CD14-positive monocyte (primary cell): ENCODE measurements at places on chromosomes 16 and 17. TPM values are rescaled to one million over a fixed set of nuclear protein-coding genes. Genes with fewer than 3 reads are reported as not detected.

DNA sequence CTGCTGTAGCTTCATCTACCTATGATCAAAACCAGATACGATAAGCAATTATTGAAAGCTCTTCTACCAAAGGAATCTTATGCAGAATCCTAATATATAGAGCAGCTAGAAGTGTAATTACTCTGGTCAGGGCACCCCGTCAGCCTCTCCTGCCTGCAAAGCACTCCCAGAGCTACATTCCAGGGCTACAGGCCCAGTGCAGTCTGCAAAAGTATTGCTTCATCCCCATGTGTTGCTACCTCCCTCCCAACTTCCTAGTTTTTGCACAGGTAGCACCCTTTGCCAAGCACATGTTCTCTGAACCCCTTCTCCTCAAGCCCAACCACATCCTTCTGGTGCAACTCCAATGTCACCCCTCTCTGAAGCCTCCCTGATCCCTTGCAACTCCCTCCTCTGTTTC lies 7.0 kb downstream of the CES5A start:
- no peaks in the 10 kb centered on the region for H3K27me3 ChIP-seq
- no peak overlapping the region for H3K4me3 ChIP-seq
- no peak for DNase-seq
- H3K4me1 ChIP-seq: no peaks in the 10 kb centered on the region
- no peak overlapping the region for H3K27ac ChIP-seq
- H3K36me3 ChIP-seq: no peaks in the 10 kb centered on the region

- no peak overlapping the region for H3K4me3 ChIP-seq
- no peak for DNase-seq
- no peaks in the 10 kb centered on the region for H3K27me3 ChIP-seq
- H3K27ac ChIP-seq: no peak overlapping the region
Observed at GRCh38 chr16:64455275-64455674, 666.6 kb downstream of the CDH11 start.

DNA sequence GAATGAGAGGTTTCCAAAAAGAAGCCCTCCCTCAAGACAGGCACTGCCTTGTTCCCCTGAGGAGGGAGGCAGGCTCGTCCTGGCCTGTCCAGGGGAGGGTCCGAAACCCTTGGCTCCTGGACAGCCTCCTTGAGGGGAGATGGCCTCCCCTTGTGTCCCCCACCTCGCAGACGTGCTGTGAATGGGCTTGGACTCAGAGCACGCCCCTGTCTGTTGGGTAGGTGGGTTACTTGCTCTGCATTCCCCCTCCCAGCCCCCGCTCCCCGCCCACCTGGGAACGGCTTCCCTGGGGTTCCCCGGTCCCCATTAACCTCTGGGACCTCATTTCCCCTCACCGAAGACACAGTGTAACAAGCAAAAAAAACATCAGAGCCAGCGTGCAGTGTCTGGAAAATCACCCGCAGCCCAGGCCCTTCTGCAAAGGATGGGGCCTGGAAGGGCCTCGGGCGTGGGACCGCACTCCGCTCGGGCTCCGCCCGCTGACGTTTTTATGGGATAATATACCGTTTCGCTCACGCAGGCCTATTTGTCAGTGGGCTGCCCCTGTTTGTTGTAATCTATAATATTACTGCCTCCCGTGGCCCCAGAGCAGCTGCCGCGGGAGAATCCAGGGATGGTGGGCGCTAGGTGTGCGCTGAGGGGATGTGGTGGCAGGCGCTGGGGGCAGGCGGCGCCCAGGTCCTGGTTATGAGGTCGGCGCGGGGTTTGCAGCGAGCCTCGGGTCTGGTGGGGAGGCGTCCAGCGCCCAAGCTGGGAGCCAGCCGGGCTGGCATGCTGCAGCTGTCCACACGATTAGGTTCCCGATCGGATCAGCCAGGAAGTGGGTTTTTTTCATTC lies 11.1 kb downstream of the BAHCC1 start:
- H3K4me3 ChIP-seq: no peak overlapping the region
- no peak for DNase-seq
- H3K27ac ChIP-seq: no peak overlapping the region
- H3K27me3 ChIP-seq: no peaks in the 10 kb centered on the region
- peaks cover 4% of the 10 kb centered on the region for H3K36me3 ChIP-seq

- DNase-seq: no peak
- no peaks in the 10 kb centered on the region for H3K27me3 ChIP-seq
- H3K4me1 ChIP-seq: peaks cover 63% of the 10 kb centered on the region
Observed at GRCh38 chr17:57870283-57870635, 20.4 kb upstream of the MRPS23 start.

DNA sequence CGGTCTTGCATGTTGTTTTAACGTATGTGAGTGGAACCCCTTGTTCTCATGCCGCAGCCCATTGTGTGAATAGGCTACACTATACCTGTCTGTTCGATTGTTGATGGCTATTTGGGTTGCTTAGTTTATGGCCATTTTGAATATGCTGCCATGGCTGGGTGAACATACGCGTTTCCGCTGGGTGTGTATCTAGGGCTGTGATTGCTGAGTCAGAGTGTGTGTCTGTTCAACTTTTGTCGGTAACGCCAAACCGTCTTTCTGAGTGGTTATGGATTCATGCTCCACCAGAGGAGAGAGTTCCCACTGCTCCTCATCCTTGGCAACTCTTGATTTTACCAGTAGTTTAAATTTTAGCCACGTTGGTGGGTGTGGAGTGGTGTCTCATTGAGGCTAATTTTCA lies 77.0 kb downstream of the METRNL start:
- no peaks in the 10 kb centered on the region for H3K27me3 ChIP-seq
- peaks cover 39% of the 10 kb centered on the region for H3K4me1 ChIP-seq
- H3K4me3 ChIP-seq: no peak overlapping the region
- no peaks in the 10 kb centered on the region for H3K36me3 ChIP-seq
- no peak overlapping the region for H3K27ac ChIP-seq
- no peak for DNase-seq

DNA sequence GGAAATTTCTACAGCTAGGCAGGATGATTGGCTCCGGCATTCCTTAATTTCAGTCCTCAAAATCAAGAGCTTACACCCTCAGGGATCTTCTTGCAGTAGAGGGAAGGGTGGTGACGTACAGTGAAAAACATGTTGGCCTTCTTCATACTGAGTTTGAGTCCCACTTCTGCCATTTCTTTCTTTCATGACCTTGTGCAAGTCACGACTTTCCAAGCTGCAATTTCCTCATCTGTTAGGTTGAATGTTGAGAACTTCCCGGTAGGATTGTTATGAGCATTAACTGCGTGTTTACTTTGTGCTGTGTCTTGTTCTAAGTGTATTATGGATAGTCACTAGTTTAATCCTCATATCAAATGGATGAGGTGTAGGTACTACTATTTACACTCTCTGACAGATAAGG lies 7.9 kb downstream of the SENP3 start:
- no peak overlapping the region for H3K4me3 ChIP-seq
- peaks cover 60% of the 10 kb centered on the region for H3K36me3 ChIP-seq
- no peak overlapping the region for H3K27ac ChIP-seq
- H3K27me3 ChIP-seq: no peaks in the 10 kb centered on the region
- H3K4me1 ChIP-seq: peaks cover 16% of the 10 kb centered on the region

DNA sequence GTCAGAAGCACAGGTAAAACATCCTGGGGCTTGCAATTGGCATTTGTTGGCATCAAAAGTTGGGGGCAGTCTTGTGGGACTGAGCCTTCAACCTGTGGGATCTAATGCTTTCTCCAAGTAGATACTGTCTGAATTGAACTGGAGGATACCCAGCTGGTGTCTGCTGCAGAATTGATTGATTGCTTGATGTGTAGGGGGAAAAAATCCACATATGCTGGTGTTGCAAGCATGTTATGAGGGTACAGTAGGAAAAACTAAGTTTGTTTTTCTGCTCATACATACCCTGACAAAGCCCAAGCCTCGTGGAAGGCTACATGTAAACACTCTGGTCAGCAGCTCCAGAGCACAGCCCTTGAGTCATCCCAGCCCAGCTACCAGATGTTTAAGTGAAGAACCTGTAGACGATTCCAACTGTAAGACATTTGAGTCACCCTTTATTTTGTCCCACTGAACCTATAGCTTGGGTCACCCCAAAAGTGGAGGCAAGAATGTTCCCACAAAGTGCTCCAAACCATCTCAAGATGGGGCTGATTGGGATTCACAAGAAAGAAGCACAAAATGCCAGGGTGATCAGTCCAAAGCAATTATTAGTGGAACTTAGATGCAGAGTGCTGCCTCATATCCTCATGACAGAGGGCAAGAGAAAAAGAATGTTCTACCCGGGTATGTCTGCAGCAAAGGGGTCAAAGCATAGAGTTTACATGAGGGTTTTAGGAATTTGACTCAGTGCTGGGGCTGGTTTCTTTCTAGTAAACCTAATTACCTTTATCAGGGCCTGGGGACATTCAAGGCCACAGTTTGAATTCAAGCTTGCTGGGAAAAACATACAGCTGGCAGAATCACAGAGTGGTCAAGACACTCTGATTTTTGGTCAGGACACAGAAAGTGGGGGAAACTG lies 9.6 kb upstream of the APPBP2 start:
- DNase-seq: no peak
- H3K27ac ChIP-seq: no peak overlapping the region
- H3K27me3 ChIP-seq: no peaks in the 10 kb centered on the region
- H3K36me3 ChIP-seq: no peaks in the 10 kb centered on the region
- H3K4me1 ChIP-seq: no peaks in the 10 kb centered on the region

The MYADML2 gene
- polyA plus RNA-seq: not detected in 2 replicates

The GJD3 gene
- polyA plus RNA-seq: not detected

The CLTC gene
- polyA plus RNA-seq: 102 TPM

The KRT27 gene
- polyA plus RNA-seq: not detected
